ENCODE measurements at places on chromosomes 12 and 14. TPM values are rescaled to one million over a fixed set of nuclear protein-coding genes. Genes with fewer than 3 reads are reported as not detected.

DNA sequence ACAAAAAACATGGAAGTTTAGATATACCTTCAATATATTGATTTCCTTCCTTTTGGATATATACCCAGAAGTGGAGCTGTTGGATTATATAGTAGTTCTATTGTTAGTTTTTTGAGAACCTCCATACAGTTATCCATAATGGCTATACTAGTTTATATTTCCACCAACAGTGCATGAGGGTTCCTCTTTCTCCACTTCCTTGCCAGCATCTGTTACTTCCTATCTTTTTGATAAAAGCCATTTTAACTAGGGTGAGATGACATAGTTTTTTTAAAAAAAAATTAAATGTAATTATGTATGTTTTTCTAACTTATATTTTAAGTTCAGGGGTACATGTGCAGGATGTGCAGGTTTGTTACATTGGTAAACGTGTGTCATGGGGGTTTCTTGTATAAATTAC, 10.0 kb upstream of the SLC38A4 start:
- no peak for DNase-seq

DNA sequence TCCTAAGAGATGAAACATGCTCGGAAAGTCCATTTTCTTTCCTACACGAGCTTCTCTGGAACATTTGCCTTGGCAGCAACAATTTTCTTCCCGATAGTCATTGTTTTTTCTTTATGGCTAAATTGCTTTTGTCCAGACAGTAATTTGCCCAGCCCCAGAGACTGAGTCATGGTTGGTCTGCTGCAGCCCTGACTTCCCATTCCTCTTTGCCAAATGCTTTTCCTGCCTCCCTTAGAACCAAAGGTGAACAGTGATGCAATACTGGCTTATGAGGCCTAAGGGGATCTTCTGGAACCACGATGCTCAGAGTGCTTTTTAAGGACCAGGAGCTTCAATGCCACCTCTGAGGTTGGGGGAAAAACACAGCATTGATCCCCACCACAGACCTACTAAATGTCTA, 1599.6 kb upstream of the TMEM132C start:
- no peak for DNase-seq

- peak; percentile 39 for DNase-seq
Observed at GRCh38 chr12:103884316-103884715, 43.3 kb upstream of the NT5DC3 start.

GRCh38 chr14:69038455-69039287, 59.6 kb upstream of the ACTN1 start:
- DNase-seq: no peak

Gene CNPY2
- 156 TPM for polyA plus RNA-seq

- no peak for DNase-seq
Observed at GRCh38 chr12:95547522-95548055, 3.7 kb downstream of the USP44 start.

DNA sequence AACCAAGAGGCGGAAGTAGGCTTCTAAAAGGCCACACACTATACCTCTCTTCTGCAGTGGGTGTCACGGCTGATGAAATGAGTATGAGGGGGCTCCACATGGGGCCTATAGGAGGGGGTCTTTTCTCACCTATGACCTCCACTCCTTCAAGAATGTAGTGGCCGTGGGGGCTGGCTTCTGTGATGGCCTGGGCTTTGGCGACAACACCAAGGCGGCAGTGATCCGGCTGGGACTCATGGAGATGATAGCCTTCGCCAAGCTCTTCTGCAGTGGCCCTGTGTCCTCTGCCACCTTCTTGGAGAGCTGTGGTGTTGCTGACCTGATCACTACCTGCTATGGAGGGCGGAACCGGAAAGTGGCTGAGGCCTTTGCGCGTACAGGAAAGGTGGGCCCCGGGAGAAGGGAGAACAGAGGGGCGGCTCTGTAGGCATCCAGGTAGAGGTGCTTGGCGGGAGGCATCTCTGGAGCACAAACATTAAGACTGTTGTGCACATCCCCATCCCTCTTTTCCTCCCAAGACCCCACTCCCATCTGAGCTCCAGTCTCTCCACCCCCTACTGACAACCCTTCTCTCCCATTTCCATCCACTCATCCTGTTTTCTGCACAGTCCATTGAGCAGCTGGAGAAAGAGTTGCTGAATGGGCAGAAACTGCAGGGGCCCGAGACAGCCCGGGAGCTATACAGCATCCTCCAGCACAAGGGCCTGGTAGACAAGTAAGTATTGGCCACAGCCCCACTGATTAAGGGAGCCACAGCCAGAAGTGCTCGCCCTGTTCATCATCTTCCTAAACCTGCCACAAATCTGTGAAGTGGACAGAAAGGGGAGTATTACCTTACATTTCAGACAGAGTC, 3.8 kb downstream of the GPD1 start:
- DNase-seq: peak; percentile 34

DNA sequence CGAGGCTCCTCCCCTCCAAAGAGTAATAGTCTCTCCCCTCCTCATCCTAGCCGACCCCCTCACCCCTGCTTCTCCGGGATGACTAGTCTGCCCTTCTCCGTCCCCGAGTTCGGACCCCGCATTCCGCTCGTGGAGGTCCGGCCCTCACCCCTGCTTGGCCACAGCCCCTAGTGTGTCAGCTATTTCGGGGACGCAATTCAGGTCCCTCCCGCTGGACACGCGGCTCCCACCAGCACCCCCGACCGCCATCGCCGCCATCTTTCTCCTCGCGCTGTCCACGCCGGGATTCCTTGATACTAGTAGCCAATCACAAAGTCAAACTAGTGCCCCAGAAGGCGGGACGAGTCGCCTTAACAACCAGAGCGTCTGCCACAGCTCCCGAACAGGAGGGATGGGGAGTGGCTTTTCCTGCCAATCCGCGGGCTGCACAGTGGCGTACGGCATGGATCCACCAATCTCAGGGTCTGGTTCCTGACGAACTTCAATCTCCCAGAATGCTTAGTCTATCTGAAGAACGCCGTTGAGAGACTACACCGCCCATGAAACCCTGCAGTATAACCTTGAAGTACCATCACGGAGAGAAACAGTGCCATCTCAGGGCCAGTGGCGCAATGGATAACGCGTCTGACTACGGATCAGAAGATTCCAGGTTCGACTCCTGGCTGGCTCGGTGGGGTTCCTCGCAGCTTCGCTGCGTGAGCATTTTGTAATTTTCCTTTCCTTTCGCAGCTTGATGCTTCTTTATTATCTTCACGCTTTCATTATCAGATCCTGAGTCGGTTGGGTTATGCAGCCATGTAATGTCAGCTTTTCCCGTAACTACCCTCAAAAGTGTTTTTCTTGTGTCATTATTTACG, at the start of gene PRMT5:
PRMT5 (minus strand) TSS at position 273 of the 857 bp plus-strand sequence; CDS start at position 258, 15 bp downstream.
- peak; percentile 99 for DNase-seq

Gene PAPLN
- 19.1 TPM for polyA plus RNA-seq

- no peak for DNase-seq
Observed at GRCh38 chr12:48671231-48671856, 10.7 kb downstream of the KANSL2 start.

Gene RD3L
- not detected for polyA plus RNA-seq

GRCh38 chr14:90797451-90797850, 18.8 kb downstream of the TTC7B start:
- no peak for DNase-seq

Gene RTN1
- 4.5 TPM for polyA plus RNA-seq

Gene FKBP3
- polyA plus RNA-seq: 122 TPM

DNA sequence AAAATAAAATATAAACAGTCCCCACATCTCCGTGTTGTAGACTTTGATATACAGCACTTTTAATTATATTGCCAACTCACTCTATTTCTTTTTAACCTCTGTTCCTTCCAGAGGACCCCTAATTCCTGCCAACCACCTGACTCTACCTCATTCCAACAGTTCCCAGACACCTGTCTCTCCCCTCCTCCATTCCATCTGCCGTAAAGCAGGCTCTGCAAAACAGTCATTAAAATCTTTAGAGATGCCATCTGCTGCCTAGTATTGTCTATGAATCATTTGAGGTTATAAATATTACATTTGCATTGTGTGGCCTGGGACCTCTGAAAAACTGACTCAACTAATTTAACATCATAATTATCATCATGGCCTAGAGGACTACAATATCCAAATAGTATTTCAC, 148.8 kb upstream of the DCN start:
- DNase-seq: no peak

Gene MARCHF9
- 38.4 TPM for polyA plus RNA-seq

DNA sequence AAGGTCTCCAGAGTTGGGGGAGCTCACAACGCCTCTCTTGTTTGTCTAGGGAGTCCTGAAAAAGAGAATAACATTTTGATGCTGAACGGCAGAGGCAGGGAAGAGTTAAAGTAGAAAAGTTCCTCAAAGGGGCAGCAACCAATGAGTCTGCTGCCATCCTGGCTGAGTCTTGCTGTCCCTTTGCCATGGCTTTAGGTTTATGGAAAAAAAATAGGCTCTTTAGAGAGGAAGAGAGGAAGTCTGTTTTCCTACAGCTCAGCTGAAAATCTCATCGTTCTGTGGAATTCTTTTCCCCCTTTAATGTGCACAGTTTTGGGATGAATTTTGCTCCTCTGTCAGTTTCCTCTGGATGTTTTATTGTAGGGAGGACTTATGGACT, 314.8 kb upstream of the TBX3 start:
- no peak for DNase-seq

GRCh38 chr12:76259106-76259505, 89.1 kb downstream of the BBS10 start:
- DNase-seq: no peak

Gene GPHB5
- not detected for polyA plus RNA-seq

GRCh38 chr12:105212438-105212837, 23.5 kb downstream of the APPL2 start:
- no peak for DNase-seq

GRCh38 chr12:10392394-10392930, 2.6 kb upstream of the KLRK1 start:
- no peak for DNase-seq

DNA sequence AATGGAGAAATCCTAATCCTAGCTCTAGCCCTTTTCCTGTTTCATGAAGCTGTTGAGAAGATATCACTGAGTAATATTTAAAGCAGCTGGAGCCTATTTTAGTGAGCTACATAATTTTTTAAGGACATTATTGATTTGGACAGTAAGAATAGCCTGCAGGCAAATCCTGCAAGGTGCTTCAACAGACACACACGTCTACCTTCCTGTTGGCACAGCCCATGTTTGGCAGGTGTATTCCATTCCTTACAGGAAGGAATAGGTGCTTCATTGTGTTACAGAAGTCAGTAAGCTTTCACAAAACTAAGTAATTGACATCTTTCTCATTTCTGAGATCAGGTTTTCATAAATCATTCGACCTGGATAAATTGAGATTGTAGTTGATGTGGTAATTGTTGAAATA, 50.6 kb downstream of the FOXA1 start:
- no peak for DNase-seq

Gene LTBP2
- 2.9 TPM for polyA plus RNA-seq

GRCh38 chr12:82723891-82724290, 37.2 kb downstream of the TMTC2 start:
- DNase-seq: no peak

- no peak for DNase-seq
Observed at GRCh38 chr14:64298773-64299172, 4.6 kb upstream of the ESR2 start.

Gene NUDT14
- 59.1 TPM for polyA plus RNA-seq

DNA sequence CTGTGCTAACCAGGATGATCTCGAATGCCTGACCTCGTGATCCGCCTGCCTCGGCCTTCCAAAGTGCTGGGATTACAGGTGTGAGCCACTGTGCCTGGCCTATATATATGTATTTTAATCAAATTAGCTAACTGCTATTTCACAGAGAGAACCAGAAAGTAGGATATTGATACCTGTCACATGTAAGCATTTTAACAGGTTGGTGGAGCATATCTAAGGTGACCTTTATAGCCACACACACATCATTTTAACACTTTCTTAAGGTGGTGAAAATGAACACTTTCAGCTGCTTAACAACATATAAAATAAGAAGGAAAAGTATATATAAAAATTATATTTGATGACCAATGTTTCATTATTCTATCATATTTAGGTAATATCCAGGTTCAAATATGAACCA, 57.0 kb upstream of the ATF7IP start:
- no peak for DNase-seq

- DNase-seq: no peak
Observed at GRCh38 chr14:90578283-90578985, 181.6 kb downstream of the CALM1 start.

DNA sequence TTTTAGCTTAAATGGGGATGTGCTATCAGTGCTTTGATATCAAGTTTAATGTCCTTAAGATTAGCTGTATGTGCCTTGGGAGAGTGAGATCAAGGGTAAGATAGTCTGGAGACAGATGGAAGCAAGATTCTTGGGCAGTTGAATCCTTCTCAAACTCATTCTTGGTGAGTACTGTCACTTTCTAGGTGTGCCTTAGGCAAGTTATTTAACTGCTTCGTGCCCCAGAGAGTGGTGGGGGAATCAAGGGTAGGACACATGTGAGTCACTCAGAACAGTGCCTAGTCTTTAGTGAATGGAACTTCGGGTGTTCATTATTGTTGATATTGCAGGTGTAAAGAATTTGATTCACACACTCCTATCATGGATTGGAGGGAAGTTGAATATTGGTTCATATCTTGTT, 803.7 kb downstream of the DIO2 start:
- no peak for DNase-seq

- peak; percentile 43 for DNase-seq
Observed at GRCh38 chr12:4445156-4446101, at the start of gene FGF6. Gene FGF6 (minus strand): TSS chr12:4445815. CDS start chr12:4445570, 245 bp downstream.
